MCF 10A (cell line): ENCODE measurements at places on chromosomes 4 and X. TPM values are rescaled to one million over a fixed set of nuclear protein-coding genes. Genes with fewer than 3 reads are reported as not detected.

DNA sequence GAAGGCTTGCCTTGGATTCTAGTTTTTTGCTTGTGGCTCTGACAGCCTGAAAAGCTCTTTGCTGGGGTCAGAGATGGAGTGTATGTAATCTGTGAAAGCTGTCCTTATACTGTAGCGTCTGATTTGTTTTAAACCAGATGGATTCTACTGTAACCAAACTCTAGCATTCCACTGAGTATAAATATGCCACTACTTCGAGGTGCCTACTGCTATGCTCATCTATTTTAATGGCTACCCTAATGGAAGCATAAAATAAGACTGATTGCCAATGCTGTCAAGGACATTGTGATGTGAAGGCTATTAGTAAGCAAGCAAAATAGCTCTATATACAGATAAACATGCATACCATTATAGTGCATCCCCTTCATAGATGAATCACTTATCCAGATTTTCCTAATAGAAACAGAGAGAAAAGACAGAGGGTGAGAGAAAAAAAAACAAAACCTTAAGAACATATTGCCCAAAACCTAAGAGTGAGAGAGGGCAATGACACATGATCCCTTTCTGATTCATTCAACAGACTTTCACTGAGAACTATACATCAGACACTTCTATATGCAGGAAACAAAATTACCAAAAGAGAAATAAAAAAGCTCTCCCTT, 1025.8 kb upstream of the LCORL start:
- DNase-seq, result peak; percentile 22

- peak; percentile 66 for DNase-seq
Measured at GRCh38 chr4:55545641-55546505, 836 bp downstream of the CLOCK start.

DNA sequence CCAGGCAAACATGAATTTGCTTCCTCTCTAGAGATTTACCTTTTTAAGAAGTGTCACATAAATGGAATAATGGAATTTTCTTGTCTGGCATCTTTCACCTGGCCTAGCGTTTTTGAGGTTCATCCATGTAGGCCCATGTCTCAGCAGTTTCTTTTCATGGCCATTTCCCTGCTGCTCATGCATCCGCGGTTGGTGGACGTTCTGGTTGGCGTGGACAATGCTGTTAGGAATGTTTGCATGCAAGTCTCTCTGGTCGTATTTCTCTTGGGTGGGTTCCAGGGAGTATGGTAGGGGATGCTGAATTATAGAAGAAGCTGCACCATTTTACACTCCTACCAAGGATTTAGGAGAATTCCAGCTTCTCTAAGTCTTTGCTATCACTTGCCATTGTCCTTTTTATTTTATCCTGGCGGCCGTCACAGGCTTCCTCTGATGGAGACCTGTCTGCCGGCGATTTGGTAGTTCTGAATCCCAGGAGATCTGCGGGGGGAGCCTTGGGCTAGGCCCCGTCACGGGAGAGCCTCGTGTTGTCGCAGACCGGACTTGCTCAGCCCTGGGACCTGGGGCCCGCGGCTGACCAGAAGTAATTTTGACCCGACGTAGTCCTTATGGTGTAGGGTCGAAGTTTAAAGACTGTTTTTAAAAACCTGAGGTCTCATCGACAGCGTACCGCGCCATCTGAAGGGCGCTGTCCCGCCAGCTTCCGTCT, 56.9 kb upstream of the TADA2B start:
- DNase-seq, result peak; percentile 40

GPR173 gene
- total RNA-seq, result 1.3 TPM in 2 replicates

ENOPH1 gene
- 23.9 and 36.0 TPM in 2 replicates for total RNA-seq

DNA sequence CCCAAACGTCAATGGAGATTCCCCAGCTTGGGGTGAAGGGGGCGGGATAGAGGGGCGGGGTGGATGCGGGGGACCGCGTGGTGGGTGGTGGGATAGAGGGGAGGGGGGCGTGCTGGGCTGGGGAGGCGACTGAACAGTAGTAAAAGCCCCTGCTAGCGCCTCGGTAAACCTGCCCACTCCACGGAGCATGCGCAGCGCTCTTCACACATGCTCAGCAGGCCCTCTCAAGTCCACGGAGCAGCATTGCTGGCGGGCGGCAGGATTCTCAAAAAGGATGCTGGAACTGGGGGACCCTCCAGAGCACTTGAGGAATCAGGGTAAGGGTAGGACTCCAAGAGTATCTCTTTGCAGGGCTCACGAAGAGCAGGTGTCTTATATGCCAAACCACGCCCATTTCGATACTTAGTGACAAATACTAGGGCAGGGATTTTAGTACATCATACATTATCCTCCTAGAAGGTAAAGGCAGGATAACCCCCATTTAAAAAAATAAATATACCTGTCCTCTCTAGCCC, 378 bp upstream of the RPS6KA6 start:
- no peak for DNase-seq

ZIC3 gene
- total RNA-seq, result not detected in 2 replicates

OPN1MW3 gene
- total RNA-seq, result not detected in 2 replicates

DNA sequence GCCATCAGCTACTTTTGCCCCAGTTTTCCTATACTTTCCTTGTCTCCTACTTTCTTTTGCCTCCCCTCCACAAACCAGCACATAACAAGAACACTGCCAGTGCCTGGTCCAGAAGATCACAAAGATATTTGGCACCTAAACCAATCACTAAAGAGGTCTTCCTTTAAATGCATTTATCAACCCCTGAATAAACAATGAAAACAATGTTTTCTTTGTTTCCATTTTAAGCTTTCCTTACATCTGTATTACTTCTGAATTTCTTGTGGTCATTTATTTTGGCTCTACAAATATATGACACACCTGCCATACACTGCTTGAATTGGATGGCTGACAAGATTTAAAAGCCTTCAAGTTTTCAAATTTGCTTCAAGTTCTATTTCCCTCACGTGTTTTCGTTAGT, 43.9 kb downstream of the MBNL3 start:
- DNase-seq, result no peak

- no peak for DNase-seq
Measured at GRCh38 chr4:113339430-113339813, 290.0 kb downstream of the ANK2 start.

GRCh38 chr4:80831383-80832361, 198.8 kb upstream of the BMP3 start:
- peak; percentile 8 for DNase-seq

NSUN7 gene
- not detected in 2 replicates for total RNA-seq

DNA sequence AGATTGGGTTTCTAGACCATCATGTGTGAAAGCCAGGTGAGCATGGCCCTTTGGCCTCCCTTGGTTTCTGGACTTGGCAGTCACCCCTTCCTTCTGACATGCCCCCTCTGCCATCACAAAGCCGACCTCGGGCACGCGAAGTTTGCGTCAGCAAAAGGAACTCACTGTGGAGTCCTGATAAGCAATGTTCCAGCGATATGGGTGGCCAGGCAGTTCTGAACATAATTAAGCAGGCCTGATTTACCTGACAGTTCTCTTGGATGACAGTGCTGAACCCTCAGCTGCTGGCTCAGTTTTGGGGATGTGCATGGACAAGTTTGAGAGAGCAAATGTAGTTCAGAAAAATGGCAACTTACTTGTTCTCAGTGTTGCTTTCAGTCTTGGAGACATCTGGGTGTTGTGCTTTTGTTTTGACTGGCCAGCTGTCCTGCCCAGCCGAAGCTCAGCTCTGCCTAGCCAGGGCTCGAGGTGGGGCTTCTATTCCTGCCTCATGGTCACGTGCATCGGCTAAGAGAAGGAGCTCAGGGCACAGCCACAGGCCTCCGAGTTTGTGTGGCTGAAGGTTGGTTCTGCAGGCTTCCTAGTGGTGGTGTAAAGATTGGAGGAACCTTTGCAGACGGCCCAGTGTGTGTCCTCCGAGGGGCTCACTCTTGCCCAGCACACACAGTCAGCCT, 78.3 kb downstream of the CLDN34 start:
- DNase-seq, result no peak

BEX4 gene
- not detected in 2 replicates for total RNA-seq

TRPC5OS gene
- not detected in 2 replicates for total RNA-seq

GRCh38 chr4:177339477-177340374, 30.1 kb downstream of the NEIL3 start:
- peak; percentile 55 for DNase-seq

- no peak for DNase-seq
Measured at GRCh38 chr4:166259081-166259480, 386.0 kb downstream of the TLL1 start.

DNA sequence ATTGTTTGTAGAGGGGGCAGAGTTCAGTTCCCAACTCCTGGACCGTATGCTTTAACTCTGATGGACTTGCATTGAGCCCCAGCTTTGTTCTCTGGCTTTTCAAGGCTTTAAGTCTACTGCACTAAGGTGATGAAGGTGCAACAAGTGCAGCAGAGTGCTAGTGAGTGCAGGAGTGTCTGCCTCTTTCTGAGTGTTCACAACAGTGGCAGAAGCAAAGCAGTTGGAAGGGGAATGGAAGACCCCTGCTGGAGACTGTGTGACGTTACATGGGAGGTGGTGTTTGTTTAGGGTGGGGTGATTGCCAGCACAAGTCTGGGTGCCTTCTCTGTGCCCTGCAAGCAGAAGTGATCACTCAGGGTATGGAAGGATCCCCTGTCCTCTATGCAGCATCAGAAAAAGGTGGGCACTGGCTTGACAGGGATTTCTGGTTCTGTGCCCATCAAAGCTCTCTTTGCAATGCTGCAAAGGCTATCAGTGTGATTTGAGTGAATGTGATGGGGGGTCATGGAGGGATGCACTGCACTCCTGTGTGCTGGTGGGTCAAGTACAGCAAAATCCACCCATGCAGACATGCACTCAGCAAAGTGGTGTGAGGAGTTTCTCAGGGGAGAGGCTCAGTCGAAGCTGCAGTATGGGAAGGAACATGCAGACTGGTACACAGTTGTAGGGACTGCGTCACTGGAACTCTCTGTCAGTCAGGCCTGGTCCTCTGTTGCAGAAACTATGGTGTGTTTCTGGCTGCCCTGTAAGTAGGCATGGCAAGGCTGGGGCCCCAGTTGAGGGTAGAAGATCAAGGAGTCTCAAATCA, 70.9 kb upstream of the UGT2B7 start:
- DNase-seq, result peak; percentile 23

- no peak for DNase-seq
Measured at GRCh38 chr4:80911458-80911857, 119.0 kb upstream of the BMP3 start.

GRCh38 chr4:48710446-48711209, 69.5 kb downstream of the FRYL start:
- DNase-seq, result peak; percentile 23

TEX11 gene
- total RNA-seq, result not detected in 2 replicates

DNA sequence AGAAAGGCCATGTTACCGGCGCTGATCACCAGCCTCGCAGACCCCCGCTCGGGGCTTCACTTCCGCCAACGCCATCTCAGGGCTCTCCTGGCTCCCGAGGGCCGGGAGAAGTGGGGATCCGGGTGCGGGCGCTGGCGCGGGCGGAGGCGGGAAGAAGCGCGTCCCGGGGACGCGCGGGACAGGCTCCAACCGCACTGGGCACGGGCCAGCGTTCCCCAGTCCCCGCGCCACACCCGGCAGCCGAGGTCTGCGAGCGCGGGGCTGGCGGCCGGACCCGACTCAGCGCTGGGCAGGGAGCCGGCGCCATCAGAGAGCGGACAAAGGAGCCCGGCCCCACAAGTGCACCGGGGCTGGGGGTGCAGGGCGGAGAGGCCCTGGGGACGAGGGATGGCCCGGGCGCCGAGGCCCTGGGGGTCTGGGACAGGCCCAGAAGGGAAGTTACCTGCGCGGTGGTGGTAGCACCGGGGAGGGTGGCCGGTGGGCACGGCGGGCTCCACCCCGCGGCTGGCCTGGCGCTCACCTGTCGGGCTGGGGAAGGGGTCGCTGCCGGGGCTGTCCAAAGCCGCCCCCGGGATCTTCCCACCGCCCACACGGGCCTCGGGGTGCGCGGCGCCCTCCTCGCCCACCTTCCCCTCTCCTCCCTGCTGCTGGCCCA, 449 bp downstream of the CTPS2 start:
- peak; percentile 5 for DNase-seq

- no peak for DNase-seq
Measured at GRCh38 chr4:1740021-1740545, 18.8 kb downstream of the TACC3 start.

- no peak for DNase-seq
Measured at GRCh38 chrX:84441143-84441542, 61.1 kb downstream of the HDX start.

DNA sequence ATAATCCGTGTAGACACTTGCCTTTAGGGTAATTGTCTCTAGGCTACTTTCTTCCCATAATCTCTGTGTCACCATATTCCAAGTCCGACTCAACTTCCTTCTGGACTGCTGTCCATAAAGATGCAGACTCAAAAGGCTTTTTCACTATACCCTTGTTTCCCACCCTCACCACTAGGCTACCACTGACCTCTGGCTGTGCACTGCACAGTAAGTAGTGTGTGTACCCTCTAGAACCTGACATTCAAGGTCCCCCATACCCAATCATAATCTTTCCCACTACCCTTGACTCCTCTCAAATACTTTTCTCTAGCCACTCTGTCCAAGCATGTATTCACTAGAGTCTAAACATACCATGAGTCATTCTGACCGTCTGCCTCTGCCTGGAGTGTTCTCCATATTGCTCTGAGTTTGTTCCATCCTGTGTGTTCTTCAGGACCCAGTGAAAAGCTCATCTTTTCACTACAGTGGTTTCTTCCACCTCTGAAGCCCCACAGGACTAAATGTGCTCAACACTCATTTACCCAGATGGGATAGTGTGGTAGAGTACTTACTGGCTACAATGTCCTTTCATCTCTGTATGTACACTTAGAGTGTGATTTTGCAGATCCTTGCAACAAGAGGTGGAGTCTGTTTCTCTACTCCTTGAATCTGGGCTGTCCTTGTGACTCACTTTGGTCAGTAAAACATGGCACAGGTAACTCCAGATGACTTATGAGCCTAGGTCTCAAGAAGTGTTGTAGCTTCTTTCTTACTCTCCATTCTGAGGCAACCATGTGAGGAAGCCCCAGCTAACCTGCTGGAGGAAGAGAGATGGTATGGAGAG, 17.4 kb downstream of the JADE3 start:
- DNase-seq, result peak; percentile 21

DNA sequence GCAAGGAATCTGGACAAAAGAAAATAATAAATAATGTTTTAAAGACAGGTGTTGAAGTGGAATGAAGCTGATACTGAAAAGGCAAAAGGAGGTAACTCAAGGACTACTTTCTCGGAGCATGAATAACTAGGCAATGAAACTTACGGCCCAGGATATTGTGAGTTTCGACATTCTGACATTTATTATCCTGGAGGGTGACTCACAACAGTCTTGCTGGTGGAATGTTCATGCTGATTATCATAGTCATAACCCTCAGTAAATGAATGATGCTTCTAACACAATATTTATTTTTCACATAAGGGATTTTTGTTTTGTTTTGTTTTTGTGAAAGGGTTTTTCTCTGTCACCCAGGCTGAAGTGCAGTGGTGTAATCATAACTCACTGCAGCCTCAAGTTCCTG, 147.0 kb upstream of the HPGD start:
- DNase-seq, result peak; percentile 87
